ENCODE measurements at places on chromosomes 1 and 21. TPM values are rescaled to one million over a fixed set of nuclear protein-coding genes. Genes with fewer than 3 reads are reported as not detected.

SLAMF8 gene
- 1.2 TPM for total RNA-seq

FAM131C gene
- 0.20 TPM for total RNA-seq

SCP2 gene
- 67.8 TPM for total RNA-seq

BCAN gene
- total RNA-seq: not detected

HMCN1 gene
- 0.03 TPM for total RNA-seq

SYNC gene
- not detected for total RNA-seq
